Amygdala (tissue), 56 donors: ENCODE measurements at places on chromosomes 12 and 14.

GRCh38 chr14:100470523-100470897 is 116.7 kb downstream of the BEGAIN start:
- no peak for DNase-seq

DNA sequence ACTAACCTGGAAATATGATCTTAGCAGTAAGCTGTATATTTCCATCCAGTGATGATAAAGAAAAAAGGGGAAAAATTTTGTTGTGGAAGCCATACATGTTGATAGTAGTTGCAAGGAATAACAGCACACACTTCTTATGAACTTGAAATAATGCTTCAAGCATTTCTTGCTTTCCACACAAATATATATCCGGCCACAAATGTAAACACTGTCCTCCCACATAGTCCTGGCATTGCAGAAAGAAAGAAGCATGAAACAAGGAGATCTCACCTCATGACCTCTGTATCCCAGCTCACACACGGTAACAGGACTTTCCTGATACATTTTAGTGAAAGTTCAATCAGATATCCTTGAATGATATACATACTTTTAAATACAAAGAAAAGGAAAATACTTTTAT is 56.0 kb downstream of the LLPH start:
- DNase-seq: no peak

DNA sequence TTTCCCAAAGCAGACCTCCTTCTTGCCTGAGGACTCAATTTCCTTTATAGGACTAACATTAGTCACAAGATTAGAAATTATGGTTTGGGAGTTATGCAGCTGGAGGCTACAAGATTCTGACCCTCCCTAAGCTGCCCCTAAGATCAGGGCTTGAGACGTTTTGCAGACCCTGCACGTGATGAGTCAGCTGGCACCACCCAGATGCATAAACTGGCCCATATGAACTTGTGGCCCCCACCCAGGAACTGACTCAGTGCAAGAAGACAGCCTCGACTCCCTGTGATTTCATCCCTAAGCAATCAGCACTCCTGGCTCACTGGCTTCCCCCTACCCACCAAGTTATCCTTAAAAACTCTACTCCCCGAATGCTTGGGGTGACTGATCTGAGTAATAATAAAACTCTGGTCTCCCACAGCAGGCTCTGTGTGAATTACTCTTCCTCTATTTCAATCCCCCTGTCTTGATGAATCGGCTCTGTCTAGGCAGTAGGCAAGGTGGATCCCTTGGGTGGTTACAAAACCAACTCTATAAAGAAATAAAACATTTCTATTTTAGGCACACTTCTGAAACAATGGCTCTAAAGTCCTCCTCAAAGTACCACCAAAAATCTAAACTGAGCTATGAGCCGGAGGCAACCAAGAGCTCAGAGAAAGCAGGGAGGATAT is 233.4 kb downstream of the TMEM132D start:
- DNase-seq: no peak

GRCh38 chr14:89443042-89443629 is 26.1 kb upstream of the FOXN3 start:
- no peak for DNase-seq

DNA sequence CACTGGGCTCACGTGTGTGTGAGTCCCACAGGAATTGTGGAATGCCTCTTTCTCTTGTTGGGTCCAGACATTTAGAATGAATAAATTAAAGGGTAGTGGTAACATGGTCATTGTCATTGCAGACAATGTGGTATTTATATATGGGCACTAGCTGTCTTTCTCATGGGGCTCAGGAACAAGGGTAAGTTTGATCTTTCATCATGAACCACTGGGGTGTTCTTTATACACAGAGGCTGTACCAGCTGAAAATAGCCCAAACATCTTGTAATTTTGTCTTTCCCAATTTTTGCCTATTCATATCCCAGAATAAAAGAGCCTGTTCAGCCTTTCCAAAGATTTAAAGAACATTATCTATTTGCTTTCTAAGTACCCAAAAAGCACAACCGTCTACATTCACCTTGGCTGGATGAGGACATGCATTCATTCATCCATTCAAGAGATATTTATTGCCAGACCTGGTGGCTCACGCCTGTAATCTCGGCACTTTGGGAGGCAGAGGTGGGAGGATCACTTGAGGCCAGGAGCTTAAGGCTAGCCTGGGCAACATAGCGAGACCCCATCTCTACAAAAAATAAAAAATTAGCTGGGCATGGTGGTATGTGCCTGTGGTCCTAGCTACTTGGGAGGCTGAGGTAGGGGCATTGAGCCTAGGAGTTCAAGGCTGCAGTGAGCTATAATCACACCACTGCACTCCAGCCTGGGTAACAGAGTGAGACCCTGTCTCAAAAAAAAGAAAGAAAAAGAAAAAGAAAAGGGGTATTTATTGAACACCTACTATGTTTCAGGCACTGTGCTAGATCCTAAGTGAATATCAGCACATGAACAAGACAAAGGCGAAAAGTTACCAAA is 4.4 kb upstream of the FOS start:
- DNase-seq: no peak

DNA sequence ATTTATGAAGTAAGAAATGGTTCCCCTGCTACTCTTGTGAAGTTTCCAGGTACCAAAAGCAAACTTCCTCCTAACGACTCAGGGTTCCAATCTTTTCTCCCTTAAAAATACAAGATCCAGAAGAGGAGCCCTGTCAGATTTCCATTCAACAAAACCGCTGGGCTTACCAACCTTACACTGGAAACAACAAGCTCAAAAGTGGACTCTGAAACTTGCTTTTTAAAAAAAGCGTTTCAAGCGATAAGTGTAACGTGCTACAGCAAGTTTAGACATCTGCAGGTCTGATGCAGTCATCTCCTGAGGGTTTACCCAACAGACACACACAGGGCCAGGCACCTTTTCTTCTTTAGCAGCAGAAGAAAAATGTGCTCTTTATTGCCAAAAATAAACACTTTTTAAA is 6.9 kb upstream of the CREBL2 start:
- no peak for DNase-seq

- no peak for DNase-seq
These were observed 106.3 kb upstream of the FRMD6 start for GRCh38 chr14:51545396-51545795.

- DNase-seq: peak; percentile 43
These were observed at the start of gene GRIN2B for GRCh38 chr12:13981296-13981962. Gene GRIN2B, minus strand, starts transcription at chr12:13981602. Its CDS starts 115,394 bp downstream, at chr12:13866208.

DNA sequence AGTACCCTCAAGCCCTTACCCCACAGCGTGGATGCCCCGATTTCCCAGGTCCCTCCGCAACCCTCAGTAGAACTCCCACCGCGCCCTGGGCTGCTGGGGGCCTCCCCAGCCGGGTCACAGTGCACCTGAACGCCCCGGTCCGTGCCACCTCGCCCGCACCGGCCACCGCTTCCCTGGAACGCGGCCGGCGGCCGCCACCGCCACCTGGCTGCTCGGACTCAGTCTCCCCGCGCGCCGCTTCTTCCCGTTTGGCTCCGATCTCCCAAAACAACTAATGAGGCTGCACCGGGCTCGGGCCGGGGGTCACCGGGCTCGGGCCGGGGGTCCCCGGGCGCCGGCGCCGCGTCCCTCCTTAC is 1.0 kb downstream of the ITPK1 start:
- no peak for DNase-seq

DNA sequence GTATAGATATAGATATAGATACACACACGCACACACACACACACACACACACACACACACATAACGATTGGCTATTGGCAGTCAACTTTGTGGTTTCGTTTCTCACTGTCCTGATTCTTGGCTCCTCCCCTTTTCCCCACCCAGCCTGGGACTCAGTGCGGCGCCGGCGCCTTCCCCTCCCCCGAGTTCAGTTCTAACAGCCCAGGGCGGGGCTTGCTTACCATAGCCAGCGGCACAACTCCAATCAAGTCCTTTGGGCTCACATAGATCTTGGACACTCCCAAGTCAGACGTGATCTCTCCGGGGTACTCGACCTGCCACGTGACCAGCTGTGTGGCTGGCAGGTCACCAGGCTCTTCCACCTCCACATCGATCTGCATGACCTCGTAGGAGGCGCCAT is 484.1 kb downstream of the GLT1D1 start:
- no peak for DNase-seq

- DNase-seq: no peak
These were observed 258.2 kb downstream of the PHLDA1 start for GRCh38 chr12:75773377-75773776.

GRCh38 chr14:38065106-38065762 is 142.5 kb upstream of the SSTR1 start:
- no peak for DNase-seq

- no peak for DNase-seq
These were observed 49.7 kb downstream of the DRAM1 start for GRCh38 chr12:101927036-101927435.

- DNase-seq: no peak
These were observed 155.4 kb downstream of the TMX1 start for GRCh38 chr14:51395361-51395849.

- DNase-seq: no peak
These were observed 54.3 kb downstream of the MAP3K9 start for GRCh38 chr14:70754991-70755390.

DNA sequence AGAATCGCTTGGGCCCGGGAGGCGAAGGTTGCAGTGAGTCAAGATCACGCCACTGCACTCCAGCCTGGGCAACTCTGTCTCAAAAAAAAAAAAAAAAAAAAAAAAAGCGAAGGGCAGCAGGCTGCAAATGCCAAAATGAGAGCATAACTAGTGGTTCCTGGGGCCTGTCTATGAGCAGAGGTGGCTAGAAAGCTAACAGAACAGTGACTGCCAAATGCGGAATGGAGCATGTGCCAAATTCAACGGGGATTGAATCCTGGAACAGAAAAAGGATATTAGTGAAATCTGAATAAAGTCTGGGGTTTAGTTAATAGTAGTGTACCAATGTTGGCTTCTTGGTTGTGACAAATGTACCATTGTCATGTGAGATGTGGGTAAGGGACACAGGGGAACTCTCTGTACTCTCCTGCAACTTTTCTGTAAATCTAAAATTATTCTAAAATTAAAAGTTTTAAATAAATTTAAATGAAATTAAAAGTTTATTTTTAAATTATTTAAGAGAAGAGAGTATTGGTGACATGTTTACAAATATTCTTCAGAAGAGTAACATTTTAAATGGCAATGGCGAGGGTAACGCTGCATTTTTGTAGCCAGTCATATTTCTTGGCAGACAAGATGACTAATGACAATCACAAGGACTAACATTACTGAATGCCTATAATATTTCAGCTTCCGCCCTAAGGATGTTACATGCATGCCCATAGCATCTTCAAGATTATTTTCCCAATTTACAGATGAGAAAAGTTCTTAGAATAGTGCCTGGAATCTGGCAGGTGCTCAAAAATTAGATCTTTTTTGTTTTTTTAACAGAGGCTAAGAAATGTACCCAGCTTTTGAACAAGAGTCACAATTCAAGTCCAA is 28.9 kb upstream of the NUDT4 start:
- no peak for DNase-seq

DNA sequence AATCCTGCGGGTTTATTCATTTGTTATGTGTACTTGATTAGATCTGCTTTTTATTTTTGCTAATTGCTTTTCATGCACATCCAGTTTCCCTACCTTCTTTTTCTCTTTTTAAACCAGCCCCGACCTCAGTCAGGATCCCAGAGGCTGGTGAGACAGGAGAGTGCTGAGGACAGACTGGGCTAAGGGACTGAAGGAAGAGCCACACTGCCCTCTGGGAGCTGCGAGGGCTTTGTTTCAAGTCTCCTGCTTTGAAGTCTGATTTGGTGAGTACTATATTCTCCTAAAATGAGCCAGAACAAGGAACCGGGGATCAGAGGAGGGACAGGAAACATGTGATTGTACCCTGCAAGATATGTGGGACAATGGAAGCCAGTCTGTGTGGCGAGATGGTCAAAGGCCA is 23.9 kb downstream of the PRICKLE1 start:
- DNase-seq: no peak
